Stimulated activated CD4-positive, alpha-beta T cell treated with anti-CD3 and anti-CD28 coated beads, TNF-alpha, amount 100 ng/mL, for 24 hours (primary cell): ENCODE measurements at places on chromosomes 5 and 9.

DNA sequence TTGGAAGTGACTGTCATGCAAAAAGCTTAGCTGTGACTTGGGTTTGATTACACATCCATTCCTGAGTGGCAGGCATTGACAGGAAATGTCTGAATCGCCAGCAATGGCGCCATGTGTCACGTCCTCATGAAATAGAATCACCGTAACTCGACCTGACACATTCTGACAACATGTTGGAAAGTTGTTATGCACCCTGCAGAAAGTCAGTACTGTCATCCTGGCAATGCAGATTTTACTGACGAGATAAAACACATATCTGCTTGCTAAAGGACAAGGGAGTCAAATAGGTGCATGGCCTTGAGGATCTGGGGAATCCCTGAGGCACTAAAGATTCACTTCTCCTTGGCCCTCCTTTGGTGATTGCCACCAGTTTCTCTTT is 344.2 kb downstream of the SPATA31D1 start:
- no peak for DNase-seq

DNA sequence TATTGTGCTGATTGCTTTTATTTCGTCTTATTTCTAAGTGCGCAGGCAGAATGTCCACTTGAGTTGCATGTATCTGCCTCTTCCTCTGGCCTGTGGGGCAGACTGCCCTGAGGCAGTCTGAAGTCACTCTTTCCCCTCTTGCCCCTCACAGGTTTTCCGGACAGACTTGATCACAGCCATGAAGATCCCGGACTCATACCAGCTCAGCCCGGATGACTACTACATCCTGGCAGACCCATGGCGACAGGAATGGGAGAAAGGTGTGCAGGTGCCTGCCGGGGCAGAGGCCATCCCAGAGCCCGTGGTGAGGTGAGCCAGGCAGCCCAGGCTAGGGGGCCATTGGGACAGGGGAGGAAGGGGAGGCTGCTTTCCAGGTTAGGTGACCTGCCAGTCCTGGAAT is 26.4 kb downstream of the JADE2 start:
- DNase-seq, result no peak

- DNase-seq, result no peak
Observed at GRCh38 chr5:87499478-87500410, 87.0 kb upstream of the CCNH start.

DNA sequence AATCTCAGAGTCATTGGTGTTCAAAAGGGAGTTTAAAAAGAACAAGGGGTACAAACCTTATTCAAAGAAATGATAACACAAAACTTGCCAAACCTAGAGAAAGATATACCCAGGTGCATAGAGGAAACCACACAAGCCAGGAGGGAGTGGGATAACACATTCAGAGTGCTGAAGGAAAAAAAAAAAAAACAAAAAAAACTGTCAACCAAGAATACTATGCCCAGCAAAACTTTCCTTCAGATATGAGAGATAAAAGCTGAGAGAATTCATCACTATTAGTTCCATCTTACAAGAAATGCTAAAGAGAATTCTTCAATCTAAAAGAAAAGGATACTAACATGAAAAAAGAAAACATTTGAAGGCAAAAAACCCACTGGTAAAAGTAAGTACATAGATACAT is 11.5 kb upstream of the TESK1 start:
- DNase-seq, result no peak

DNA sequence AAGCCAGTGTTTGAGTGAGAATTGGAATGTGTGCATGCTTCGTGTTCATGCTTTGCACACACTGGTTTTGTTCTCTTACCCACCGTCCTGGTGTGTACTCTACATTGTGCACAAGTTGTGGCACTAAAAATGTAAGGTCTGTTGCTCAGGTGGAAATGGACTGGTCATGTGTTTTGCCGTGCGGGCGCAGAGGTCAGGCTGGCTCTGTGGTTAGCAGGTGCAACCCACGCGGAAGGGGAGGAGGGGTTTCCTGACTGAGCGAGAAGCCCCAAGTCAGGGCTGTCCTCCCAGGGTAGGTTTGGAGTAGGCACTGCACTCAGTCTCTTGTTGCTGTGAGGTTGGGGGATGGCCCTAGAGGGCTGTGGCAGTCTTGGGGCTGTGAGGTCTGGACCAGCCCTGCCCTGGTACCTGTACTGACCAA is 86.6 kb downstream of the EHMT1 start:
- DNase-seq, result no peak

GRCh38 chr5:56480705-56481427 is 247.7 kb upstream of the ANKRD55 start:
- no peak for DNase-seq

- no peak for DNase-seq
Observed at GRCh38 chr5:132179405-132179804, 48.2 kb downstream of the P4HA2 start.

- DNase-seq, result no peak
Observed at GRCh38 chr5:21644032-21644431, 1209.1 kb downstream of the CDH12 start.

DNA sequence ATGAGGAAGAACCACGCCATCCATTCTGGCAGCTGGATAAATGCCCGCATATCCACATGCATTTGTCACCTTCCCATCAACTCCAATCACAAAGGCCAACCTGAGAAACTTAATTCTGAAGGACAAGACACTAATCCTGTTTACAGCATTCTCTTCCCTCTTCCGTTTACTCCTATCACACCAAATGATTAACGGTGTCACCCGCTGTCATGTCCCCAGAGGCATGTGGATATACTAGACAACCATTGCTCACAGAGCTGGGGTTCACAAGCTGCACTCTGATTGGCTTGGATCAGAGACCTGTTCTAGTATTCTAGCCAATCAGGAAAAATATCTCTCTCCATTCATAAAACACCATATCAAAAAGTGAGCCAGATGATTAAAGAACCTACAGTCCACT is 3.6 kb downstream of the MACROH2A1 start:
- no peak for DNase-seq

DNA sequence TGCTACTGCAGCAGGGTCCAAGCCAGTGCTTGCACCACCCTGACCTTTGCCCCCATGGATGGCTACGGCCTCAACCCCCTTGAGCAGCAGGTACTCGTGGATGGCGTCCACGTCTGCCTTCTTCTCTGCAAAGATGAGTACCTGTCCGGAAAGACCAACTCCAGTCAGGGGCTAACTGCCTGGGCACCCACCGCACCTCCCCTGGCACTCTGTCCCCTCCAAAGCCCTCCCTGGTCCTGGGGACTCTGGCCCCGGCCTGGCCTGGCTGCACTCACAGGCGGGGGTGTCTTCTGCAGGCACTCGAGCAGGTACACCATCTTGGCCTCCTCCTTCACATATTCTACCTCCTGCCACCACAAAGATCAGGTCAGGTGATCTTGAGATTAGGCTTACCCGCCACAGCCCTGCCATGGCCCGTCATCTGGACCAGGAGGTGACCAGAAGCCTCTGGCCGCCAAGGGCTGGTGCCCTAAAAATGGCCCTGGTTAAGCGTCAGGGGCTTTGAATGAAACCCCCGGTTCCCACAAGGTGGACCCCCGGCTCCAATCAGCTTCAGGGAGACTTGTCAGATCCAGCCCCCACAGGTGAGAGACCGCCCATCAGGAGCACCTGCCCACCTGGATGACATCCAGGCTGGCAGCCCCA is 3.2 kb upstream of the DOK3 start:
- DNase-seq, result no peak

DNA sequence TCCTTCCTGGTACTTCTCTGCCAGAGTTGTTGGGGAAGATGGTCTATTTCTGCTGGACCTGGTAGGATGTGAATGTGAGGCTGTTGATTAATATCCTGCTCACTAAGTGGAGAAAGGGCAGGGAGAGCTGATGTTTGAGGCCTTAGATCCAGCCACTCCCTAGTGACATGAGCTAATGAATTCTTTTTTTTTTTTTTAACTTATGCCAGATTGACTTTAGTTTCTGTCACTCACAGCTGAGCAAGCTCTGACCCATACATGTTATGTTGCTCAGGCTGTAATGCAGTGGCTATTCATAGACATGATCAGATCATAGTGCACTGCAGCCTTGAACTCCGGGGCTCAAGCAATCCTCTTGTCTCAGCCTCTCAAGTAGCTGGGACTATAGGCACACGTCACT is 75.1 kb upstream of the SPRY4 start:
- DNase-seq, result no peak

GRCh38 chr5:174384509-174384947 is 339.0 kb downstream of the NSG2 start:
- DNase-seq, result no peak

DNA sequence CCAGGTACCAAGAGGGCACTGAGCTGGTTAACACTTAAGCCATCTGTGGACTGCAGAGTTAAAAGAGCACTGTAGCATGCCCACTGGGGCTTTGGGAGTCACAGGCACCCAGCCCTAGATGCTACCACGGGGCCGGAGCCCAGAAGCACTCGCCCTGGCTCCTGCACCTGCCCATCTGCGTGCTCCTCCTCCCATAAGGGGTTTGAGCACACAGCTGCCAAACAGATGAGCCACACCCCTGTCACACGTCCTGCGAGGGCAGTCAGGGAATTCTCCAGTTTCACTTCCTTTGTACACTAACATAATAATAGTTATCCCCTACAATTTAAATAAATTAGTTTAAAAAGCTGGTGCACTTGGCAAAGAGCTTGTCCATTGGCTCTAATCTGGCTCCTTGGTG is 4.5 kb upstream of the PCA3 start:
- no peak for DNase-seq

DNA sequence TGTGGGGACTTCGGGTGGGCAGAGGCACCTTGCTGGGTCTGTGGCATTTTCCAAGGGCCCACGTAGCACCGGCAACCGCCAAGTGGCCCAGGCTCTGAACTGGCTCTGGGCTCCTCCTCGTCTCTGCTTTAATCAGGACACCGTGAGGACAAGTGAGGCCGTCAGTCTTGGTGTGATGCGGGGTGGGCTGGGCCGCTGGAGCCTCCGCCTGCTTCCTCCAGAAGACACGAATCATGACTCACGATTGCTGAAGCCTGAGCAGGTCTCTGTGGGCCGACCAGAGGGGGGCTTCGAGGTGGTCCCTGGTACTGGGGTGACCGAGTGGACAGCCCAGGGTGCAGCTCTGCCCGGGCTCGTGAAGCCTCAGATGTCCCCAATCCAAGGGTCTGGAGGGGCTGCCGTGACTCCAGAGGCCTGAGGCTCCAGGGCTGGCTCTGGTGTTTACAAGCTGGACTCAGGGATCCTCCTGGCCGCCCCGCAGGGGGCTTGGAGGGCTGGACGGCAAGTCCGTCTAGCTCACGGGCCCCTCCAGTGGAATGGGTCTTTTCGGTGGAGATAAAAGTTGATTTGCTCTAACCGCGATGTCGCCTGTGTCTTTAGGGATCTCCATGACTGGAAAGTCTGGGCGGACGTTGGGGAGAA is 5.8 kb downstream of the DPP7 start:
- DNase-seq, result no peak

- DNase-seq, result no peak
Observed at GRCh38 chr5:137497396-137498290, 1.5 kb downstream of the SPOCK1 start.

DNA sequence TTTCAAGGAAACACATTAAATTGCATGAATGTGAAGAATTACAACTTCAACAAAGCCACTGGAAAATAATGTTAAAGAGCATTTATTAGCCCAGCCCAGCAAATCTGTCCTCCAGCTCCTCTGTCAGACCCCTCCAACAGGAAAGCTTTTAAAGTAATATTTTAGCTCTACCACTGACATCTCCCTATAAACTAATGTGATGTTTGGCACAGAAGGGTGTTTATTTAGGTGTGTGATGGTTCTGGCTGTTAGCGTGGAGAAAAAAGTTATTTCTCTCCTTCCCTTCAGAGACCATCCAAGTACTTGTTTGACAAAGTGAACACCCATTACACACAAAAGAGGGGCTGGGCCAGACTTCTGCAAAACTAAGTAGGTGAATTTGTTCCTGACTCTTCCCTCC is 111.9 kb upstream of the TARS1 start:
- no peak for DNase-seq

GRCh38 chr9:93128715-93129224 is 5.3 kb downstream of the NINJ1 start:
- no peak for DNase-seq

DNA sequence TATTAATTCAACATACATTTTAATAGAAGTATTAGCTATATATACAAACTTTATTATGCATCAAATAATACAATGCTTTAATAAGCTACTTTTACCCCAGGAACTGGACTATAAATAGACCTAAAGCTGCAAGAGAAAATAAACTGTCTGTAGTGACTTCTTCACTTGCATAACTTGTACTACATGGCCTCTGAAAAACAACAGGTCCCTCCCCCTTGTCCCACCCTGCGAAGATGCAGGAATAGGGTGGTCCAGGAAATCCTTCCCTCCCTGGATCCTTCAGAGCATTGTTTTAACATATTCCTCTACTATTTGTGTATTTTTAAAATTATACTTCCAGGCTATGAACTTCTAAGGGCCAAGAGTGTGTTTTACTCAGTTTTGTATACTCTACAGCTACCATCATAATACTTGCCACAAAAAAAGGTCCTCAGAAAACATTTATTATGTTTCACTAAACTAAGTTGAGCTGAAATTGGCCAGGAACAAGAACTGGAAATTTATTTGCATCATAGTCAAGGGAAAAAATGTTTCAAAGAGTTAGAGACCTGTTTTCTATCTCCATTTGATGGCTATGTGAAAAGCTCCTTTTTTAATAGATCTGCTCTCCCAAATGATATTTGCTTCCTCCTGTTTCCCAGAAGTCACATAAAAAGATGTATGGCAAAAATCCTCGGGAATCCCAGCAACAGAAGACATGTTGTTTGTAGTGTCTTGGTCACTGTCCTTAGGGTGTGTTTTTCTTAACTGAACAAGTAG is 15.2 kb upstream of the SELENOP start:
- no peak for DNase-seq

DNA sequence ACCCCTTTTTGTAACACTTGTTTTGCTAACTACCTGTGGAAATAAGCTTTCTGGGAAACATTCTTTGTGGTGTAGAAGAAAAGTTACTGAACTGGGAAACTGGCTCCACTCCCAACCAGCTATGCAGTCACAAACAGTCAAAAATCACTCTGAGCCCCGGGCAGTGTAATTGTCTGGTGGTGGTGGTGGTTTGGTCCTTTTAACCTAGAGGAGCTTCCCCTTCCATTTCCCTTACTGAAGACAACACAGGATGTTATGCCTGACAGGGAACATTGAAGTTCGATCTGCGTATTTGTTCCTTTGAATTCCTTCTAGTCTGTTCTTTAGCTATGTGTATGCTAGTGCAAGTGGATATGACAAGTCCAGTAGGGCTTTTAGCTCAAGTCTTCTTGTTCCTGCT is 56.8 kb upstream of the TBCA start:
- DNase-seq, result no peak
